Forelimb muscle (tissue), 1 donor: ENCODE measurements at places on chromosomes 7 and 10. TPM values are rescaled to one million over a fixed set of nuclear protein-coding genes. Genes with fewer than 3 reads are reported as not detected.

GRCh38 chr7:27943241-27943640, 203.3 kb downstream of the TAX1BP1 start:
- DNase-seq, result no peak

DNA sequence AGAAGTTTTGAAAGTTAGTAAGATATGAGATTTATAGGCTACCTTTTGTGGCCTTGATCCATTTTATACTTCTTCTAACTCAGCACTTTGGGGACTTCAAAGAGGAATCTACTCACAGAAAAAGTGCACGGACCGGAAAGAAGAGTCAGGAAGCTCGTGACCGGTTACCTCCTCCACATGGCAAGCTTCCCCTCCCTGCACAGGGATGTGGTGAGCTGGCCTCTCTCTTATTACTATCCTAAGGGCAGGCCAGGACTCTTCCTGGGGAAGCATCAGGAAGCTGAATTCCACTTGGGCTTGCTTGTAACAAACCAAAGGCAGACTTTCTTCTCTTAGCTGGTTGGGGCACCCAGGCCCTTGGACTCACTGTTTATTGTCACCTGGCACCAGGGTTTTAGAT, 170.8 kb upstream of the GLI3 start:
- DNase-seq, result no peak

- DNase-seq, result no peak
Measured at GRCh38 chr7:70383066-70383782, 748.7 kb upstream of the GALNT17 start.

GRCh38 chr10:77511498-77512218, 126.0 kb downstream of the KCNMA1 start:
- DNase-seq, result no peak

GRCh38 chr7:50312250-50313162, 8.0 kb downstream of the IKZF1 start:
- DNase-seq, result no peak

DNA sequence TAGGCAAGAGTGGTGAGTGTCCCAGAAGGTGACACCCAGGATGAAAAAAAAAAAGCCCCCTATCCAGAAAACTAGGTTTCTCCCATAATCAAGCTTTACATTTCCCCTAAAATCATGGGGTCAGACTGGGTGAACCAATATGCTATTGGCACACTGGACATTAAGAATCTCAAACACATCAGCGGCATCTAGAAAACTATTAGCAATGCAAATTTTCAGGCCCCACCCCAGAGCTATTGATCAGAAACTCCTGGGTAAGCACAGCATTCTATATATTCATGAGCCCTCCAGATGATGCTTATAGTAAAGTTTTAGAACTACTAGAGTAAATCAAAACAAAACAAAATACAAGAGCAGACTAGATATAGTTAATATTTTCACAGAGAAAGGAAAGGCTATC, 36.4 kb downstream of the IQUB start:
- no peak for DNase-seq

The ASB10 gene
- polyA plus RNA-seq, result 6.2 TPM

The CALHM1 gene
- polyA plus RNA-seq, result 0.04 TPM
